ENCODE measurements at places on chromosomes 13 and 19.

GRCh38 chr13:35764326-35765015, 288.0 kb upstream of the MAB21L1 start:
- DNase-seq = no peak

- DNase-seq = no peak
These were observed 6.7 kb downstream of the MLLT1 start for GRCh38 chr19:6272913-6273600.

GRCh38 chr19:15448778-15449619, 757 bp downstream of the WIZ start:
- no peak for DNase-seq

GRCh38 chr19:10891405-10892086, 20.2 kb downstream of the CARM1 start:
- no peak for DNase-seq
